A172 (cell line): ENCODE measurements at places on chromosomes 11 and 22.

GRCh38 chr11:78647266-78647915 is 72.7 kb upstream of the NARS2 start:
- DNase-seq: no peak

- DNase-seq: peak; percentile 73
Measured at GRCh38 chr11:9506489-9507276, 45.9 kb downstream of the ZNF143 start.

DNA sequence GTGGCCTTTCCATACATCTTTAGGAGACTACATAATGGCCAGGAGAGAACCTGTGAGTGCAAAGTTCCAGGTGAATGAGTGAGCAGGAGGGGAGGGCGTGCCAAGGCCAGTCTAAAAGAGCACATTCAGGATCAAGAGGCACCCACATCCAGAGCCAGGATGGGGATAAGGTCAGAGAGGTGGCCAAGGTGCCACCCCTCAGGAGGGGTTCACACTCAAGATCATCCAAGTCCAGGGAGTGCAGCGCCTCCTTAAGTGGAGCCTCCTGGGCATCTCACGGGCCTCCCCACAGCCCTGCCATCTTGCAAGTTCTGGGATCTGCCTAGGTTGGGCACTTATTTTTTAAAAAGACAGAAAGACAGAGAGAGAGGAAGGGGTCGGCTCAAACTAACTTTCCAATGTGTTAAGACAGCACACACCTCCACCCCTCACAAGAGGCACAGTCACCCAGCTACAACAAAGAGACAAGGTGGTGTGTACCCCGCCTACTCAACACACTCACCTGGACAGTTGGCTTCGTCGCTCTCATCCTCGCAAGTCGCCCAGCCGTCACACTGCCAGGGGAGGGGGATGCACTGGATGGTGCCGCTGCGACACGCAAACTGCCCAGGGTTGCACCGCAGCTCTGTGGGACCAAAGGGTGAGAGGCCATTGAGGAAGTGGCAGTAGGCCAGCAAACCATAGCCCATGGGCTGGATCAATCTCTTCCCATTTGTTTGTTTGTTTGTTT is 33.2 kb downstream of the DGCR2 start:
- no peak for DNase-seq

GRCh38 chr11:72221386-72222075 is 3.0 kb upstream of the INPPL1 start:
- no peak for DNase-seq

GRCh38 chr11:22666688-22667439 is 453 bp downstream of the GAS2 start:
- DNase-seq: no peak

GRCh38 chr22:43811777-43812148 is 342 bp downstream of the EFCAB6 start:
- no peak for DNase-seq
